RPMI7951 (cell line): ENCODE measurements at places on chromosomes 12 and 14.

GRCh38 chr14:29738950-29739349 is 188.7 kb downstream of the PRKD1 start:
- no peak for DNase-seq

GRCh38 chr12:6584293-6584692 is 16.2 kb upstream of the NOP2 start:
- no peak for DNase-seq

- no peak for DNase-seq
Observed at GRCh38 chr12:120194226-120194533, 335 bp downstream of the GCN1 start.

GRCh38 chr12:89206390-89206789 is 145.9 kb downstream of the DUSP6 start:
- DNase-seq, result no peak

DNA sequence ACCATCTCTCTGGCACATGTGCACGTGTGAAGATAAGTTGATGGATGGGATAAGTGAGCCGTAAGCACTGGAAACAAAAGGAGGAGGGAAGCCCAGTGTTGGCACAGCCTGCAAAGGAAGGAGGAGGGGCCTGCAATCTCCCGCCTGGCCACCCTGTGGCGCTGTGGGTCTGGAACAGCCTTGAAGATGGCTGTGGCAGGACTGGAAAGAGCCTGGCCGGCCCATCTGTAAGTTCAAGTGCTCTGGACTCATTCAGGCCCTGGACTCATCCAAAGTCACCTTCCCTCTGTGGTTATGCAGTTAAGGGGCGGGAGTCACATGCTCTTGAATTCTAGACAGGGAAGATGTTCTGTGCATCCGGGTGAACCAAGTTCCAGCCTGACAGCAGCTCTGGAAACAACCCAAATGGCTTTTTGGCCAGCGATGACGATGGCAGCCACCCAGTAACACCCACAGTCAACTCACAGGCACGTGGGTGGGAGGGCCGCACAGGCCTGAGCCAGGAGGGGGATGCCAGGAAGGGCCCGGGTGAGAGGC is 50.4 kb downstream of the CHGA start:
- DNase-seq, result peak; percentile 63

DNA sequence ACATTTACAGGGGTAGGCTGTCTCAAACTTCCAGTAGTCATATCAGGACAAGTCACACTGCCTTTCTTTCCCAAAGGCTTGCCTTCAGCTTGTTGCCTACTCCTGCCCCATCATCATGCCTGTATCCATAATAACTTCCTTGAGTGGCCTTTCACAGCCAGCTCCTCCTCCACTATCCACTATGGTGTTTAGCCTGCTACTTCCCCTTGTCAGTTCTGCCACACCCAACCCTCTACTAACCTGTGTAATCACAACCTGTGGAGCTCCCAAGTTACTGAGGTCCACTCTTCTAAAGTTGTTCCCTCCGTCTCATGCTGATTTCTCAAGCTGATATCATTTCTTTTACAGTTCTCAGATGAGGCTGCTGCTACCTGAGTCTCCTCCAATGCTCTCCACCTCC is 159.9 kb downstream of the BMP4 start:
- DNase-seq, result no peak

- no peak for DNase-seq
Observed at GRCh38 chr14:77579065-77579464, 37.4 kb downstream of the SPTLC2 start.

- peak; percentile 19 for DNase-seq
Observed at GRCh38 chr12:77058740-77059139, 6.6 kb downstream of the E2F7 start.

DNA sequence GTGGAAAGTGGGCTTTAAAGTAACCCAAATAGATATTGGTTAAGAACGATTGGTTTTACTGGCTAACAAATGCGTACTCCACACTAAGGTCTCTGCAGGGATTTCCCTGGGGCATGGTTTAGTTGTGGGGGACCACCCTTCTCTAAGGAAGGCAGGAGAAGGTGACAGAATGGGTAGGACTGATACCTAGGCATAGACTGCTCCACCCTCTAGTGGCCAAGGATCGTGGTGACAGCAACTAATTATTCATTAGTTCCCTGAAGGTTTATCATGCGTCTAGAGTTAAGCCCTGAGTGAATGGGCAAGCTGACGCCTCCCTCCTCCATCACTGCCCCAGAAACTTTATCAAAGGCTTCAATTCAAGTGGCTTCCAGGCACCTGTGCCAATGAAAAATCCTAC is 9.1 kb downstream of the FAM181A start:
- no peak for DNase-seq

GRCh38 chr14:55052269-55052930 is 953 bp downstream of the MAPK1IP1L start:
- DNase-seq, result no peak

DNA sequence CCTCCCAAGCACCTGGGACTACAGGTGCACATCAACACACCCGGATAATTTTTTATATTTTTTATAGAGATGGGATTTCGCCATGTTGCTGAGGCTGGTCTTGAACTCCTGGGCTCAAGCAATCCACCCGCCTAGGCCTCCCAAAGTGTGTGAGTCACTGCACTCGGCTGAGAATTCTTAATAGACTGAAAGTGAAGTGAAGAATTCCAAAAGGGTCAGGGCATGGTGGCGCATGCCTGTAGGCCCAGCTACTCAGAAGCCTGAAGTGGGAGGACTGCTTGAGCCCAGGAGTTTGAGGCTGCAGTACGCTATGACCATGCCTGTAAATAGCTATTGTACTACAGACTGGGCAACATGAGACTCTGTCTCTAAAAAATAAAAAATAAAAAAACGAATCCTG is 43.7 kb downstream of the TCHP start:
- no peak for DNase-seq

GRCh38 chr14:21039585-21040369 is 2.4 kb upstream of the RNASE7 start:
- DNase-seq, result peak; percentile 53

GRCh38 chr14:35420036-35420811 is 15.7 kb upstream of the NFKBIA start:
- DNase-seq, result peak; percentile 63

DNA sequence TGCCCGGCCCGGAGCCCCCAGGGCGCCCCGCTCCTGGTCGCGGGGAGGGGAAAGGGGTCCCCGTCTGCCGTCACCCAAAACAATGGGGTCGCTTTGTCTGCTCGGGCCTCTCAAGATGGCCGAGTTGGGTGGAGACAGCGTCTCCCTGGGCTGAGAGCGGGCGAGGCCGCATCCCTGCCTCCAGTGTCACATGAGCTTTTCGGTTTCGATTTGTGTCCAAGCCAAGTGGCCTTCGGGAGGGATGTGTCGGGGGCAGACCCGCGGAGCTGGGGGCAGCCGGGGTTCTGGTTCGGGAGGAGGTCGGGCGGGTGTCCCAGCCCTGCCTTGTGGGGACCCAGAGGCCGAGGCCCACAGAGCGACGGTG is 790 bp downstream of the DYNC1H1 start:
- DNase-seq, result peak; percentile 68
